ENCODE measurements at places on chromosomes 2 and 18. TPM values are rescaled to one million over a fixed set of nuclear protein-coding genes. Genes with fewer than 3 reads are reported as not detected.

Gene HNMT
- total RNA-seq: 84.5 TPM

Gene LIMS2
- 3.1 TPM for total RNA-seq

Gene FSIP2
- under 0.01 TPM for total RNA-seq

Gene PMAIP1
- total RNA-seq: 3.1 TPM

Gene SS18
- total RNA-seq: 87.3 TPM

Gene GPR75
- total RNA-seq: 0.71 TPM

Gene TNFRSF11A
- total RNA-seq: 0.09 TPM

Measured in smooth muscle cell of bladder (primary cell).